ENCODE measurements at places on chromosomes 7 and 10.

GRCh38 chr7:137094-137891, 55.1 kb upstream of the FAM20C start:
- DNase-seq = no peak

- DNase-seq = no peak
Measured at GRCh38 chr7:80785961-80786536, 132.8 kb downstream of the SEMA3C start.

GRCh38 chr7:4209966-4210365, 472.1 kb upstream of the FOXK1 start:
- DNase-seq = no peak

GRCh38 chr10:117165538-117166417, 27.7 kb upstream of the VAX1 start:
- DNase-seq = peak; percentile 69

DNA sequence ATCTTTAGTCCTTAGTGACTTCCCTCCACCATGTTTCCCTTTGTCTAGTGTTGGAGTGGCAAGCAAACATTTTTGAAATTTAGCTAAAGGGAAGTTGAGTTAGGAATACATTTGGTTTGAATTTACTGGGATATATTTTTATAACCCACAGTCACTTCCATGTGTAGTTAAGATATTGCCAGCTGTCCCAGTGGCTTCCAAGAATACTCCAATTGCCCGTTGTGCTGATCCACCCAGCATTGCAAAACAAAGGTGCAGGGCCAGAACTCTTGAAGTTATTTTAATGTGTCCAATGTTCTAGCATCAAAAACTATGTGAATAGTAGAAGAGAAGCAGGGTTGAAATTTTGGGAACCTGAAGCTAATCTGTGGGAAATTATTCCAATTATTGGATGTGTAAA, 2.5 kb upstream of the P4HA1 start:
- no peak for DNase-seq

- no peak for DNase-seq
Measured at GRCh38 chr7:141715018-141715417, 6.9 kb downstream of the WEE2 start.

DNA sequence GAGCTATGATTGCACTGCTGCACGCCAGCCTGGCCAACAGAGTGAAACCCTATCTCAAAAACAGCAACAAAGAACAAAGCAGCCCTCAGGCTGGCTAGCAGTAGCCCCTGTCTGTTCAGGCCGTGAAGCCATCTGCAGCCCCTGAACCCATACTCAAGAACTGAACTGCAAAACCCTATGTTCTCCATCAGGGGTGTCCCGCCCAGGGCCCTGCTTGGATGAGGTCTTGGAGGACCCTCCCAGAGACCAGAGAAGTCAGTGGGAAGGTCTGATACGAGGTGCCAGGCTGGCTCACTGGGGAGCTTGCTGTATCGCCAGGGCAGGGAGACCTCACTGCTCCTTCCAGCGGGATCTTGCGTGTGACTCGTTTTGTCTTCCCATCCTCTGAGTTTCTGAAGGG, 39.3 kb downstream of the RBM17 start:
- no peak for DNase-seq

DNA sequence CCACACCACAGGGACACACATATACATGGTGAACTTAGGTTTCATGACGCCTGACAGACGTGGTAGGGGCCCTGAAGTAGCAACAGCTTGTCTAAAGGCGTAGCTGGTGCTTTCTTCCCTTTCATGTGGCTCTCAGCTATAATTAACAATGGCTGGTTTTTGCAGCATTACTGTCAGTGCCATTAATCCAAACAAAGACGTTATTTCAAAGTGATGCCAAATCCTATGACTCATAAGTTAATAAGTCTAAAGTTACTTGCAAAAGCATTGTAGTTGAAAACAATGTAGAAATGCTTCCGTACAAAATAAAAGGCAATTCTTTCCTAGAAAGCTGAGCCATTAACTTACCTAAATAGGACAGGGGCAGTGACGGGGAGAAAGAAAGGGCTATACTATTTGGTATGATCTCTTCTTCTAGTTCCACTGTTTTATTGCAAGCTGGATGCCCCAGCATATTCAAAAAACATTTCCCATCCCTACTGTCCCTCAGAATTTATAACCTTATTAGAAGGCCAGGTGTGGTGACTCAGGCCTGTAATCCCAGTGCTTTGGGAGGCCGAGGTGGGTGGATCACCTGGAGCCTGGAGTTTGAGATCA, 105.4 kb downstream of the ODAD2 start:
- DNase-seq = peak; percentile 22

GRCh38 chr10:8064436-8064835, 9.9 kb downstream of the GATA3 start:
- no peak for DNase-seq

All from lung (tissue), 17 donors.